GDM1 (cell line): ENCODE measurements at places on chromosomes 1 and 21.

DNA sequence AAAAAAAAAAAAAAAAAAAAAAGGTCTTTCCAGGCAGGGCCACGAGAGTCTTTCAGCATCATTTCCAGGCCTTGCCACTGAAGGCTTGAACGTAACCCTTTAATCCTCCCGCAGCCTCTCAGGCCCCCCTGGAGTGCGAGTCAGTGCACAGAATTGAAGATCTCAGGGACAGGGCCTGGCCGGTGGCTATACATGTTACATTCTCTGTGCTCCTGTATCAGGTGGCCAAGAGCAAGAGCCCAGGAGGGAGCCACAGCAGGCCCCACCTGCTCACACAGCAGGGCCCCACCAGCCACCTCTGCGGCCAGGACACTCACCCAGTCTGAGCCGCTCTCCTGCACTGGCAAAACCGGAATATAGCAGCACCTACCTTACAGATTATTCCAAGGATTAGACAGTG, 34.1 kb upstream of the SLC25A33 start:
- DNase-seq, result no peak

DNA sequence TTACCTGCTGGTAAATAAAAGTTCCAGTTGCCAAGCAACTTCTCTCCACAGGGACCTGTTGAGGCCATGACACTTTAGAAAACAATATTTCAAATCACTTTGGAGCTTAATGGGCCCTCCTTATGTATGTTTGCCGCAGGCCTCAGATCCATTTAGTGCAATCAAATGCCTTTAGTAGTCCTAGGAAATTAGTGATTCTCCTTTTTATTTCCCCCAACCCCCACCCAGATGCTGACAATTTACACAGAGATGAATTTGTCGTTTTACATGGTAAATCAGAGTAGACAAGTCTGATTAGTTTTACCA, 83.6 kb downstream of the CLIC4 start:
- DNase-seq, result no peak

DNA sequence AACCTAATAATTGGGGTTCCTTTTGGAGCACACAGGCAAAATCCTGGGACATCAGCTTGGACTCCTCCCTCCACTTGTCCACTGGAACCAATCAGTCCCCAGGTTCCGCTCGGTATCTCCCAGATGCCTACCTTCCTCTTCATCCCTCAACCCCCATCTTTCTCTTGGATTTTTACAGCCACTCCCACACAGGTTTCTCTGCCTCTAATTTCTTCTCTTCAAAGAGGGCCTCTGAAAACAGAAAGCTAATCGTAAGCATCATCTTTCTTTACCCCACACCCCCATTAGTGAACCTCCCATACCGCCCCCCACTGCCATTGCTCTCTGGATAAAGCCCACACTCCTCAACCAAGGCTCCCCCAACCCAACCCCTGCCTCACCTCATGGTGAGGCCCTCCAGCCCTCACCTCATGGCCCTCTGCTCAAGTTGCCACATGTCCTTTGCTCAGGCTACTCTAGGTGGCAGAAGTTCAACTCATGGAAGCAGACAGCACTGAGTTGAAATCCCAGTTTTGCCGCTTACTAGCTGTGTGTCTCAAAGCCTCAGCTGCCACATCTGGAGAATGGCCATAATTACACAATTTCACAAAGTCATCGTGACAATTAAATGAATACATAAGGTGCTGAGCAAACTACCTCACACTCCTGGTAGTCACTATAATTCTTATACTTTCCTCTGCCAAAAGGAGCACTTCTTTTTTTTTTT, 18.1 kb upstream of the WASF2 start:
- DNase-seq, result no peak

GRCh38 chr21:17585875-17586450, 26.7 kb downstream of the BTG3 start:
- peak; percentile 0 for DNase-seq

DNA sequence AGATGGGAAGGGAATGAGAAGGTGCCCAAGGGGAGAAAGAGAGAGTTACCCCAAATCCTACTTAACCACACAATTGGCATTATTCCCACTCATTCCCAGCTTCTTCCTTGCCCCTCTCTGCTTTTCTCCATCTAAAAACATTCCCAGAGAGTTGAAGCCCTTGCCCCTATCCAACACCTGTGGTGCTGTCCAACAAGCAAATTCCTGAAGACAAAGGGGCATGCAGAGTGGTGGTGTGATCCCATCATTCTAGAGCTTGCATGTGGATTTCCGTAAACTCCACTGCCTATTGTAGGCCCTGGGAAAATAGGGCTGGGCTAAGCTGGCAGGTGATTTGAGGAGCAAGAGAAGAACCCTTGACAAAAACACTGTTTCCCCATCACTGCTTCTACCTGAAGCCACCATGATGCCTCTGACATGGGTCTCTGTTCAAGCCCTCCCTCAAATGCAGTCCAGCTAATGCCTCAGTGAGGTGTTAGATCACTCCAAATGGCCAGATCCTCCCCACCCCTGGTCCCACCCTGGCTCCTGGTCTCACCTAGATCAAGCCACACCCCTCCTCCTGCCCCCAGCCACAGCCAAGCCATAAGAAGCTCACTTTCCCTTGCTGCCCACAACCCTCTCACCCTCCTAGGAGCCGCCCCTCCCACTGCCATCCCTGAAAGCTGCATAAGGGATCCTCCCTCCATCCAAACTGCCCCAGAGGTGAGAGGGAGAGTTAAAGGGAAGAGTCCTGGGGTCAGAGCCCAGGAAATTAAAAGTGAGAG, 29.5 kb downstream of the SYT2 start:
- DNase-seq, result no peak

GRCh38 chr1:37294096-37294495, 180.3 kb upstream of the ZC3H12A start:
- DNase-seq, result no peak

GRCh38 chr1:55284856-55285255, 69.7 kb upstream of the USP24 start:
- no peak for DNase-seq

- DNase-seq, result no peak
Observed at GRCh38 chr1:22289307-22289995, 146.6 kb upstream of the WNT4 start.

- DNase-seq, result no peak
Observed at GRCh38 chr1:233945573-233945972, 41.1 kb downstream of the SLC35F3 start.

DNA sequence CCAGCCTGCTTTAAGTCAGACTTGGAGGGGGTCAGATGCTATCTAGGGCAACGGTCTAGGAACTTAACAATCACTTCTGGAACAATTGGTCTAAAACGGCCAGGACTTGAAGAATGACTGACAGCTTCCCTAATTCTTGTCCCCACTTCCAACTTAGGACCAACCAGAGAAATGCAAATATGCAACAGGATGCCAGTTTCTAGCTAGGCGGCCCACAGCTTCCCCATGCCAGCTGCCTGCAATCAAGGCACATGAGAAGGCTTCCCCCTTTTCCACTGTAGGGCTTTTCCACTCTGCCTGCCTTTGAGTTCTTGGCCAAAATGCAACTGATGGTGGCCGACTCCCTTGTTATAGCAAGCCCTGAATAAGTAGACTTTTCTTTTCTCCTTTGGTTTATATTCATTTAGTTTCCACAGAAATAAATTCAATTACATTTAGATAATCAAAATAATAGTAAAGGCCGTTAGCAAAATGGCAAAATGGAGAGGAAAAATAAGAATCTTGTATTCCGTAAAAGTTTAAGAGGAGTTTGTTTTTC, 80.9 kb downstream of the BACH1 start:
- no peak for DNase-seq

GRCh38 chr1:183318433-183318832, 99.7 kb downstream of the NMNAT2 start:
- no peak for DNase-seq

GRCh38 chr1:172003766-172004530, 162.7 kb downstream of the DNM3 start:
- DNase-seq, result no peak

GRCh38 chr1:97764991-97765390, 155.8 kb downstream of the DPYD start:
- DNase-seq, result no peak

GRCh38 chr1:152461544-152461943, 47.5 kb upstream of the CRNN start:
- peak; percentile 30 for DNase-seq

- DNase-seq, result no peak
Observed at GRCh38 chr1:190564117-190564516, 86.5 kb upstream of the BRINP3 start.

DNA sequence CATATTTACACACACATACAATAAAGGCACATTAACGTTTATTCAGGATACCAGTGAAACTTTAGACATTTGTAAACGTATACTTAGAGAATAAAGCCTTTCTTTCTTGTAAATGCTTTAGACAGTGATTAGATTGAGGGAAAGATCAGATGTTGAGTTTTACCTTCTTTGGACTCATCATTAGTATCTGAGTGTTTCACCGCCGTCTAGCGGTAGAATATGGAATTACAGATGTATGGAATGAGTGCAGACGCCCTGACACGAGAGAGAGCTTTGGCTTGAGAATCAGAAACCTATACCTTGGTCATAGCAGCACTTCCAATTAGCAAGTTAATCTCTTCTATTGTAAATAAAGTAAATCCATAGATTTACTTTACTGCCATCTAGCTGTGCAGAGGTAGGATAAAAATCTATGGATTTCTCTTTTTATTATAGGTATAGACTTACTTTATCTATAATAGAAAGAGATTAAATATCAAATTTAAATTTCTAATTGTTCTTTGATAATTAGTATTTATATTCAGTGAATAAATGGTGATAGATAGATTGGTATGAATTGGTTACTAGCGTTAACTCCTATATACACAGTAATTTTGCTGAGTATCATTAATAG, 12.6 kb downstream of the FLG2 start:
- peak; percentile 2 for DNase-seq

DNA sequence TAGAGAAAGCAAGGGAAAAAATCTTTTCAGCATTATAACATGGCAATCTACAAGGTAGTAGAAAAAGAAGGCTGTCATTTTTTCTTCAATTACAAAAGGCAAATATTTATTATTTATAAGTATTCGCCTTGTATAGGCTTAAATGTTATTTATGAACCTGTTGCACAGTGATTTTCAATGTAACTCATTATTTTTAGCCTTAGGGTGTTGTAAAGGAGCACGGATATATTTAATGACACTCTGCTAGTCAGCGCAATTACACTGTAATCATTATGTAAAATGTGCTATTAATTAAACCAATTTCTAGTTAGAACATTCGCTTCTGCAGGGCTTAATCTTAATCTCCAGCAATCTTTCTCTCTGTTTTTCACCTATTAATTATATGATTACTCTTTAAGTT, 145.0 kb downstream of the ATG4C start:
- no peak for DNase-seq

DNA sequence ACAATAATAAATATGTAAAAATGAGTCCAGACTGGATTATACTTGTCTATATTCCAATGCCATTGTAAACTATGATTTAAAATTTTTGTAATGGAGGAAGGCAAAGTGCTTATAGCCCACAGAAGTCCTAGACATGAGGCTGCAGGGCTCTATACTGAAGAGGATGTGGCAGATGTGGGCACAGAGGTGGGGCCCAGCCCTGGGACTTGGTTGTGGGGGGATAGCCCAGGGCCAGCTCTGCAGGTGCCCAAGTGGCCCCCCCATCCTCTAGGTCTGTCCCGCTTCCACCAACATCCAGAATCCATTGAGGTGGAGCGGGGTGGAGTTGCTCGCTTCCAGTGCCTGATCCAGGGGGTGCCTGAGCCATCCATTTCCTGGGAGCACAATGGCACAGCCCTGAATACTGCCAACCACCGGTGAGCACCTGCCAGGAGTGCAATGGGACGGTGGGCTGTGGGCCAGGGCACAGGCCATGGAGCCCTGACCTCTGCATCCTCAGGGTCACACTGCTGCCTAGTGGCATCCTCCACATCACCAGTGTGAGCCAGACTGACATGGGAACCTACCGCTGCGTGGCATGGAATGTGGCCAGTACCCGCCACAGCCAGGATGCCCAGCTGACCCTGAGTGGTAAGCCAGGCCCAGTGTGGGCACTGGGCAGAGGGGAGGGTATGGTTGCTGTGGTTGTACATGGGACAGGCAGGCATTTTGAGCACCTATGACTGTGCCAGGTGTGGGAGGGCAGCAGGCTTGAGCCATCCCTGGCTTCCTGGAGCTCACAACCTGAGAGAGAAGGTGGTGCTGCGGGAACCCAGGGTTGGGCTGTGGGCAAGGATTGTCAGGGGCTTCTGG, 21.0 kb downstream of the SLC27A3 start:
- no peak for DNase-seq

GRCh38 chr21:46211376-46211775, 17.2 kb downstream of the LSS start:
- no peak for DNase-seq

DNA sequence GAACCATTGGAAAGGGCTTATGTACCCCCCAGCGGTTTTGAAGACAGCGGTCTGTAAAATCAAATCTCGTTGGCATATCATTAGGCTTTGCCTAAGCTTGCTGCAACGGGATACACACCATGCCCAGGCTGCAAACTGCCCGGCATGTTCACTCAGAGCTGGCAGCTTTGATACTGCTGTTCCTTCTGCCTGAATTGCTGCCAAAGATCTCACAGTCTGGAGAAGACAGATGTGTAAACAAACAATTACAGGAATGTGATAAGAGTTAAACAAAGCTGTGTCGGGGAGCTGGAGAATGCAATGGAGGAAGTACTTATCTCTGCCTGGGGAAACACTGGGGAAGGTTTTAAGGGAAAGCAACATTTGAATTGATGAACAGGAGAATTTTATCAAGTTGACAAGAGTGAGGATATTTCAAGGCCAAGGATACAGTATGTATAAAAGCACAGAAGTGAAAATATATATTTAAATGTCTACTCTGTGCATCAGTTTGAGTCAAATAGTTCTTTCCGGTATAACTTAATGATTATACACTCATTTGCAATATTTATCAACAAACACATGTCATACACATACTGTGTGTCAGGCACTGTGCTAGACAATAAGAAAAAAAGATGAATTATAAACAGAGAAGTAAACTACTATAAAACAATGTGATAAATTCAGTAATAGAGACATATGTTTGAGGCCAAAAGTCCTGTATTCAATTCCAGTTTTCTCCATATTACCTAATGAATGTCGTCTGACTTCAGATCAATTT, 29.9 kb downstream of the CHML start:
- no peak for DNase-seq

GRCh38 chr1:171817511-171818265, 23.6 kb upstream of the DNM3 start:
- DNase-seq, result no peak

- no peak for DNase-seq
Observed at GRCh38 chr1:197911111-197911856, 5.9 kb upstream of the LHX9 start.

GRCh38 chr1:106292130-106292529, 764.3 kb upstream of the PRMT6 start:
- no peak for DNase-seq

GRCh38 chr1:44523593-44524591, 118.8 kb downstream of the RNF220 start:
- DNase-seq, result no peak

GRCh38 chr1:31181515-31182343, 58.0 kb downstream of the NKAIN1 start:
- DNase-seq, result peak; percentile 18
